SK-N-MC (cell line): ENCODE measurements at places on chromosomes 2 and 18.

GRCh38 chr2:96336873-96337272, 1.3 kb downstream of the NCAPH start:
- DNase-seq = no peak

DNA sequence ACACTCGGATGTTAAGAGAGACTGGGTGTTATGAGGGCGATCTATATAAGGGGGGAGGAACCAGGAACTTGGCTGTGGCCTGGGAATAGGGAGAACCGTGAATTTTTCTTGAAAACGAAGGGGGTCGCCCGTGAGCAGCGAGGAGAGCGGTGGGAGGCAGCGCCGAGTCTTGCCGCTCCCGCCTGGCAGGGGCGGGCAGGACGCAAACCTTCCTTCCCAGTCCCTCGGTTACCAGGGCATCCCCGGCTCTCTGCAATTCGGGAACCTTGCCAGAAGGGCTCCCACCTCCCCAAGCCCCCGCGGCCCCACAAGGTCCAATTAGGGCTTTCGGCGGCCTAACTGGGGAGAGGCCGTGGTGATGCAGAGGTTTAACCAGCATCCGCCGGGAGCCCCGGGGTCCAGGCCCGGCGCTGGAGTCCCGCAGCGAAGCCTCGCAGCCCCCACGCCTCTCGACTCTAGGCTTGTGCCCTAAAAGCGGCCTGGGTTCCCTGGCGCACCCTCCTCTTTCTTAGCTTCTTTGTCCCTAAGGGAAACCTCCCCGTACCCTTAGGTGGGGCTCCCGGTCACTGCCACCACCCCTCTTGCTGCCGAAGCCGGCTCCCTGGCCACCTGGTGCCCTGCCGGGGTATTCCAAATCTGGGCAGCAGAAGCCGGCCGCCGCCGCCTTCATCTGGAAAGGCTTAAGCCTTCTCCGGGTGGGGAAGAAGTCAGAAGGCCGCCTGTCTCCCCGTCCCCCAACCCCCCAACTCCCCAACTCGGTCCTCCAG, 680 bp upstream of the FHOD3 start:
- no peak for DNase-seq

- DNase-seq = no peak
Observed at GRCh38 chr2:141940709-141941108, 190.1 kb downstream of the LRP1B start.

DNA sequence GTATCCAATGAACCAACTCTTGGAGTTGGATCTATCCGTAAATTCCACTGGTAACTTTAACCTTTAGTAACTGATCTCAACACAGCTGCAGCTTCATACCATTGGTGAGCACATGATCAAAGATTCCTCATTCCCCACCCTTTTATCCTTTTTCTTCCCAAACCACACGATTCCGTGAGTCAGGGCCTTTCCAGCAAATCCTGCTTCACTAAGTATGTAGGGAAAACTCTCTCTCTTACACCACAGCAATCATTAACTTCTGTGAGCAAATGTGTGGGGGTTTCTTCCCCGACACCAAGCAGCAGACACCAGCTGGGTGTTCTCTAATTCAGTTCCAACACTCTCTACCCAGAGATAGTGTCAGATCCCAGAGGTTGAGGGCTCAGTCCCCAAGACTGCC, 23.5 kb downstream of the ELP2 start:
- no peak for DNase-seq

GRCh38 chr2:40240070-40240469, 211.8 kb downstream of the SLC8A1 start:
- DNase-seq = no peak

GRCh38 chr2:191178806-191179514, 28.2 kb upstream of the STAT4 start:
- no peak for DNase-seq

- no peak for DNase-seq
Observed at GRCh38 chr2:239162141-239162821, 238.5 kb downstream of the HDAC4 start.

- DNase-seq = no peak
Observed at GRCh38 chr2:236335696-236336574, 71.7 kb upstream of the ASB18 start.

- DNase-seq = no peak
Observed at GRCh38 chr2:145874466-145874865, 1354.5 kb upstream of the ZEB2 start.

DNA sequence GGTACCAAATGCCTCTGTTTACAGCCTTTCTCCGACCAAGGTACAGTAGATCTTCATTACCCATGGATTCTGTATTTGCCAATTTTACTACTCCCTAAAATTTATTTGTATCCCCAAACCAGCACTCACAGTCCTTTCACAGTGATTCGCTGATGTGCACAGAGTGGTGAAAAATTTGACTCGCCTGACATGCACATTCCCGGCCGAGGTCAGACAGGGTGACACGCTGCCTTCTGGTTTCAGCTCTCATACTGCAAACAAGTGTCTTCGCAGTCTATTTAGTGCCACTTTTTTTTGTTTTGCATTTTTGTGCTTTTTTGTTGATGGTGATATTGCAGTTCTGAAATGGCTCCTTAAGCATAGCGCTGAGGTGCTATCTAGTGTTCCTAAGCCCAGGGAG, 71.0 kb downstream of the MAPK4 start:
- DNase-seq = no peak

- DNase-seq = no peak
Observed at GRCh38 chr2:51903728-51904127, 871.8 kb upstream of the NRXN1 start.

GRCh38 chr18:7641813-7642212, 74.7 kb downstream of the PTPRM start:
- no peak for DNase-seq

GRCh38 chr2:180775711-180776110, 204.7 kb upstream of the UBE2E3 start:
- DNase-seq = no peak

DNA sequence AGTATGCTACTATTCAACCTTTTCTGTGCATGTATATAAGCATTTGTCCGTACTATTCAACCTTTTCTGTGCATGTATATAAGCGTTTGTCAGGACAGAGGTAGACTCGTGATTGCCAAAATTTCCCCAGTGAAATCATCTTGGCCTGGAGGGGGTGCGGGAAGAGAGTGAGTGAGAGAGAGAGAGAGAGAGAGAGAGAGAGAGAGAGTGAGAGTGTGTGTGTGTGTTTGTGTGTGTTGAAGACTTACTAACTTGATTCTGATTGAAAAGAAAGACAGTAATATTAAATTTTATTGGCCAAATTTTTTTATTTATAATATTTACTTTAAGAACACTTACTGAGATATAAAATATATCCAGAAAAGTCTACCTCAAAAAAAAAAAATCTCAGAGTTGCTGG, 19.1 kb downstream of the FAM117B start:
- DNase-seq = no peak

DNA sequence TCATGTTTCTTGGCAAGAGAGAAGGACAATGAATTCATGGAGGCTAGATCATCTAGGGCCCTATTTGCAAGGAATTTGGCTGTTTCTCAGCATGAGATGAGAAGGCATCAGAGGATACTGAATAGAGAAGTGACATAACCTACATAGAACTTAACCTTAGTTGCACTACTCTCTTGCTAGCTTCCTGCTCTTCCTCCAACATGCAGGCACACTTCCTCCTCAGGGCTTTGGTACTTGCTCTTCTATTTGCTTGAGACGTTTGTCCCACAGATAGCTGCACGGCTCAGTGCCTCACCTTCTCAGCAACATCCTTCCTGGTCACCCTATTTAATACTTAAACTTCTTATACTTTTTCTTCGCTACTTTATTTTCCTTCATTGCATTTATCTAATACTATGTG, 20.0 kb upstream of the LANCL1 start:
- no peak for DNase-seq

DNA sequence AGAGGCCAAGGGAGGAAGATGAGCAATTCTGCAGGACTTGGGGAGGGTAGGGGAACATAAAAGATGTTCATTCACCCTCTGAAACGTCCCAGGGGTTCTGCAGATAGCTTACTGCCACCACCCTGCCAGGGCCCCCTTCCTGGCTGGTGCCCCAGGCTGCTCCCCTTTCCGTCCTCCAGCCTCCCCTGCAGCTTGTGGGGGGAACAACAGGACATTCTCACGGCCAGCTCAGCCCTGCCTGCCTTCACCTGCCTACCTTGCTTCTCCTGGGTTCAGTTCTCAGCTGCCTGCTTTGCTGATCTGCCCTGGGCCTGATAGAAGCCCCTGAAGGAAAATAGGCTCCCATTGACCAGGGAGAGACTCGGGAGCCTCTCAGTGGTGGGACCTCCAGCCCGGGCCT, 251.1 kb downstream of the CELF4 start:
- DNase-seq = no peak

DNA sequence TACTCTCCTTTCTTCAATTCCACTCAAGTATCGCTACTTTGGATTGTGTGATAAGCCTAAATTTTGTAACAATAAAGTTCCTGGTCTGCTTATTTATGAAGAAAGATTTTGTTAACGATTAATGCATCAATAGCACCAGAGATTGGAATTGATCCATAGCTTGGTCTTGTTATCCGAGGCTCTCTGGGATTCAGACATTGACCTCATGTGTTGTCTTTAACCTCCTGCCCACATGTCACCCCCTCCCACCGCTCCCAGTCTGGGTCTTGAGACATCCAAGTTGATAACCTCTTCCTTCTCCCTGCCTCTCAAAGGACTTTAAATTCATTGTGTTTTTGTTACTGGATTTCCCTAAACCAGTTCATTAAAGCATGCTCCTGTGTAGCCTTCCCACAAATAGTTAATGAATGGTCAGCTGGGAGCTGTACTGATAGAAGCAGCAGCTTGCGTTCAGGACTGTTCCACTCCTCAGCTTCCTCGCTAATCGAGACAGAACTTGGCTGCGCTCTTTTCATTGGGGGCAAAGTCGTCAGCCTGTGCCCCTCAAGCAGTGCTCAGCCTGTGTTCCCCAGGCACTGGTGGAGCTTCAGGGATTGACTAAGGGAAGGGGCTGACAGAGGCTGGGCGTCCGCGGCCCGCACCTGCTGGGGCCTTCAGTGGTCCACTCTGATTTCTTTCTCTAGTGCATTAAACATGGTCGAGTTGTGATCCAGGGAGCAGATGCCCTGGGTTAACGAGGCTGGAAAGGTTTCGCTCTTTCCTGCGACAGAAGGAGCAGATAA, 18.9 kb downstream of the ASB1 start:
- DNase-seq = no peak

DNA sequence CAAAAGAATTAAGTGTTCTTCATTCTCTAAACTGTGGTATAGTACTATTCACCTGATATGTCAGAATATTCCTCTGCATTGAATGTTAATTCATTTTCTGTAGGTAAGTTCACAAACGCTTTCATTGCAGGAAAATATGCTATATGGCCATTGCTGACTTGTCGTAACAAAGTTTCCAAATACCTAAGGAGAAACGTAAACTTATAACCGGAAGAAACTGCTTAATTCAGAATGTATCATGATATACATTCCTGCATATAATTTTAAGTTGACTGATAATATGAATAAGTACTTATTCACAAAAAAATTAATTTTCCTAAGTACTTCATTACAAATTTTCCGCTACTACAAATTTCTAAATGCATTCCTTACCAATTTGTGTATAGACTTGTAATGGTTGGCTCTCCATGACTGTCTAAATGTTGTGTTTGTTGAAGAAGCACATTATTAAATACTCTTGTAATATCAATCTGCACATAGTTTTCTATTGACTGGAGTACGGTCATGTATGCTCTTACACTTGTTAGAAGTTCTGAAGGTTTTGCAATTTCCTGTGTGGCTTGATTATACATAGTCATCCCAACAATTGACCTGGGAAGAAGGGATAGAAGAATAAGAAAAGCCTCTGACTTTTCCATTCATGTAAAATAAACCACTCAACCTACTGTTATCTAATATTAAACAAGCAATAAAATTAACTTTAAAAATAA, 85.4 kb downstream of the NCKAP1 start:
- DNase-seq = peak; percentile 86

GRCh38 chr18:30163573-30163972, 879.0 kb downstream of the DSC3 start:
- no peak for DNase-seq

GRCh38 chr2:172955587-172955986, 120.1 kb upstream of the MAP3K20 start:
- DNase-seq = no peak

- no peak for DNase-seq
Observed at GRCh38 chr2:239928391-239929350, 96.5 kb downstream of the NDUFA10 start.

DNA sequence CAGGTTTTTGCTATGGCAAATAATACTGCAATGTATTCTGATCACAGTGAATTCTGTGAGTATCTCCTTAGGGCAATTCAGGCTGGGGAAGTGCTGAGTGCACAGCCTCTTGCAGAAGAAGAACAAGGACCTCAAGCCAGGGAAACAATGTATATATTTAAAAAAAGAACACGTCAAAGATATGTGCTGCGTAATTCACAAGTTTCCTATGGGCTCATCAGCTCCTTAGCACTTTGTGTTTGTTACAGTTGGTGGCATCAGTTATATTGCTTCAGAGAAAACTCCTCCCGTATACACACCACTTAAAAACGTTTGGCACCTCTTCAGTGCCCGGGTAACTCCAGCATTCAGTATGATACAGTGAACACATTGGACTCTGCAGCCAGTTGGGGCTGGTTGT, 16.5 kb upstream of the MARCO start:
- no peak for DNase-seq

DNA sequence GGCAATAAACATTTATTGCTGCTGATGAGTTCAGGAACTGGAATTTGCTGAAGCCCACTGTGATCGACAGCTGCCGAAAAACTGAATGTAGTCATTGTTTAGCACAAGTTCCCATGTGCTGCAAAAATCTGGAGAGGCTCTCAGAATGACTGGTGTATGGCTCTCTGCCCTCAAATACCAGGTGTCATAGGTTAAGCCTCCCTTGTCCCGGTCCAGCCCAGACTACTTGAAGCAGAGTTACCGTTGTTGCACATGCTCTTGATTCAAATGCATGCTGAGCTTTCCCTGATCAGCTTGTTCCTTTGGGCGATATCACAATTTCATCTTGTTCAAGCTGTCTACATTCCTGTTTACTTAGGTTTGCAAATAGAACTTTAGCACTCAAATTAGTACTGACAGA, 625.2 kb downstream of the CPS1 start:
- DNase-seq = no peak

- no peak for DNase-seq
Observed at GRCh38 chr18:21571772-21572171, 28.7 kb downstream of the ESCO1 start.

GRCh38 chr2:43115881-43116280, 110.5 kb downstream of the ZFP36L2 start:
- DNase-seq = no peak

DNA sequence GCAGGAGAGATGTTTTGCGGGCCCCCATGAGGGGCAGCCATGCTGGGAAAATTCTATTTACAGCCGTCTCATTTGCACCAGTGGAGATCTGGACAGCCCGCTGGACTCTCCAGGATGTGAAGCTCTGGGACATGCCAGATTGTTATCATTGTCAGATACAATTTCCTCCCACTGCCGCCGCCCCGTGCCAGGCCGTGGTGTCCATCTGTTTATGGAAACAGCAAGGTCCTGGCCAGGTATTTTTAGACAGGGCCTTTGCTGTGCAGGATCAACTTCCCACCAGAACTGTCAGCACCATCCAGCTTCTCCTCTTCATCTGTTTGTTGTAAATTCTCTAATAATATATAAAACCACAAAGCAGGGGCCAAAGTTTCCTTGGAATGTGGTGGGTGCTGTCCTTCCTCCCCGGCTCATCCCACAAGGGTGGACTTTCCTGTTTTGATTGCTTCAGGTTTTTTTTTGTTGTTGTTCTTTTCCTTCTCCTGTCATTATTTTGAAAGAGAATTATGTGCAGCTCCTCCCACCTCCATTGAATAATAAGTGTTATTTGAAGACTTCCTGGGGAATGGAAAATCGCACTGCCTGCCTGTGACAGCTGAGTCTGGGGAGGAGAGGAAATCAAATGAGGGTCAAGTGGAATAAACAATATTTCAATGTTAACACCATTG, 398.1 kb downstream of the TNS1 start:
- no peak for DNase-seq

GRCh38 chr2:188414869-188415753, 123.4 kb downstream of the GULP1 start:
- no peak for DNase-seq
